ENCODE measurements at places on chromosomes 4 and X.

GRCh38 chr4:71441186-71442169 is 102.7 kb downstream of the SLC4A4 start:
- DNase-seq, result peak; percentile 33

DNA sequence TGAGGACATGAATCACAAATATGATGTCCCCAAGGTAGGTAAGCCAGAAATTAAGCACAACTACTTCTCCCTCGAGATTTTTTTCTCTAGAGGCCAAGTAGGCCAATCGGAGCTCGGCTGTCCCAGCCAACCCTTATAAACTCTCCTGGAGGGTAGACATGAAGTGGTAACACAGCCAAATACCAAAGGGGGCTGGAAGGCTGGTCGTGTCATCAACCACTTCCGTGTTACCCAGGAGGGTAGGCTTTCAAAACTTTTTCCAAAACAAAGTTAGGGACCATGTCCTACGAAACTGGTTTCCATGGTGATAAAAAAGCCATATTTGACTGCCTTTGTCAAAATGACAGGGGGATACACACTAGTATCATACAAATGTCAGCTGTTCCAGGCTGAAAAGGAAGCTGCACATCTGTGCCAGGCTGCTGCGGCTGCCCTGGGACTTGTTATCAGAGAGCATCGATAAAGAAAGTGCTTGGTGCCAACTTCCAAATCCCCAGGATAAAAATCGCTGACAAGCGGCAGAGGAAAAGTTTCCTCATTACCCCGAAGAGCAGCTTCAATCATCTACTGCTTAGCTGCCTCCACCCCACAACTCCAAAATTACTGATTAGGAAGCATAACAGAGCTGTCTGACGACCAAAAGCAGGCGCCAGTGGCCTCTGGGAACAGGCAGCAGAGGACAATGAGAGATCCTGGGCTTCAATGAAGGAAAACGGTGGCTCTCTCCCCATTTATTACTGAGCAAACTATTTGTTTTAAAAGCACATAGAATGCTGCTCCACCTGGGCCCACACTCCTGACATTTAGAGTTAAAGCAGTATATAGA is 20.8 kb downstream of the BCOR start:
- DNase-seq, result no peak

DNA sequence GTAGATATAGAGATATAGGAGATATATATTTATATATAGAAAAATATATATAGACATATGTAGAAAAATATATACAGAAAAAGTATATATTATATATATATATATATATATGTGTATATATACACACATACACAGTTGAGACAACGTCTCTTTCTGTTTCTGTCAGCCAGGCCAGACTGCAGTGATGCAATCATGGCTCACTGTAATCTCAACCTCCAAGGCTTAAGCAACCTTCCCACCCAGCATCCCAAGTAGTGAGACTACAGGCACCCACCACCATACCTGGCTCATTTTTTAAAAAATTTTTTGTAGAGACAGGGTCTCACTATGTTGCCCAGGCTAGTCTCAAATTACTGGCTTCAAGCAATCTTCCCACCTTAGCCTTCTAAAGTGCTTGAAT is 426.3 kb downstream of the GPM6A start:
- DNase-seq, result no peak

- peak; percentile 60 for DNase-seq
Measured at GRCh38 chr4:176838601-176839433, 46.1 kb upstream of the VEGFC start.

- DNase-seq, result peak; percentile 54
Measured at GRCh38 chrX:109709129-109709631, 23.9 kb downstream of the ACSL4 start.

- no peak for DNase-seq
Measured at GRCh38 chr4:55528491-55528890, 18.2 kb downstream of the CLOCK start.

GRCh38 chrX:132732236-132732635 is 226.2 kb downstream of the HS6ST2 start:
- DNase-seq, result no peak

DNA sequence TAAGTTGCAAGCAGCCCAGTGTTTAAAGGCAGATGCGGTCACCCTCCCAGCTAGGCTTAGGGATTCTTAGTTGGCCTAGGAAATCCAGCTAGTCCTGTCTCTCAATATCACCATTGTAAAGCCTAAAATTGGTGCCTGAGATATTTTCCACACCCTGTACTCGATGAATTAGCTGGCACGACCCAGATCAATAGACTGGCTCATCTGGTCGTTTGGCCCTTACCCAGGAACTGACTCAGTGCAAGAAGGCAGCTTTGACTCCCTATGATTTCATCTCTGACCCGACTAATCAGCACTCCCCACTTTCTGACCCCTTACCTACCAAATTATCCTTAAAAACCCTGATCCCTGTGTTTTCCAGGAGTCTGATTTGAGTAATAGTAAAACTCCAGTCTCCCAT is 384.9 kb upstream of the SLC7A11 start:
- DNase-seq, result no peak

Data from NCI-H226 (cell line).